CD4-positive, CD25-positive, alpha-beta regulatory T cell (primary cell): ENCODE measurements at places on chromosomes 7 and 10. TPM values are rescaled to one million over a fixed set of nuclear protein-coding genes. Genes with fewer than 3 reads are reported as not detected.

- DNase-seq = no peak
Observed at GRCh38 chr7:151309311-151309710, 32.3 kb upstream of the NUB1 start.

GRCh38 chr10:123274306-123275135 is 120.3 kb downstream of the BUB3 start:
- DNase-seq = no peak

- DNase-seq = no peak
Observed at GRCh38 chr7:28558236-28558635, 145.9 kb downstream of the CREB5 start.

VSTM4 gene
- total RNA-seq = not detected

PON3 gene
- total RNA-seq = not detected

DNA sequence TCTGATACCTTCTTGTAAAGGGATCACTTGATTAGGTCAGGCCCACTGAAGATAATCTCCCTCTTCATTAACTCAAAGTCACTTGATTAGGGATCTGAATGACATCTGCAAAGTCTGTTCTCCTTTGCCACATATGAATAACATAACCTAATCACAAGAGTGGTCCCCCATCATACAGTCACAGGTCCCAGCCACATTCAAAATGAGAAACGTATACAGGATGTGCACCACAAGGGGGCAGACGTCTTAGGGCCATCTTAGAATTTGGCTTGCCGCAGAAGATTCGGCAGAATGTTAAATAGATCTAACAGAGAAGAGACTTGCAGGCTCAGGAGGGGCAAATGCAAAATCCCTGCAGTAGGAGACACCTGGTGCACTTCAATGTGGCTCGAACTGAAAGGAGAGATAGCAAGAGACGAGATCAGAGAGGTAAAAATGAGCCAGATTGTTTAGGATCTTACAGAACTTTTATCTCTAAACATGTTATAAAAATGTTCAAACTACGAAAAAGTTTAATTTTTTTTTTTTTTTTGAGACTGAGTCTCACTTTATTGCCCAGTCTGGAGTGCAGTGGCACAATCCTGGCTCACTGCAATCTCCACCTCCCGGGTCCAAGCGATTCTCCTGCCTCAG is 10.4 kb upstream of the SMC3 start:
- DNase-seq = peak; percentile 86

DNA sequence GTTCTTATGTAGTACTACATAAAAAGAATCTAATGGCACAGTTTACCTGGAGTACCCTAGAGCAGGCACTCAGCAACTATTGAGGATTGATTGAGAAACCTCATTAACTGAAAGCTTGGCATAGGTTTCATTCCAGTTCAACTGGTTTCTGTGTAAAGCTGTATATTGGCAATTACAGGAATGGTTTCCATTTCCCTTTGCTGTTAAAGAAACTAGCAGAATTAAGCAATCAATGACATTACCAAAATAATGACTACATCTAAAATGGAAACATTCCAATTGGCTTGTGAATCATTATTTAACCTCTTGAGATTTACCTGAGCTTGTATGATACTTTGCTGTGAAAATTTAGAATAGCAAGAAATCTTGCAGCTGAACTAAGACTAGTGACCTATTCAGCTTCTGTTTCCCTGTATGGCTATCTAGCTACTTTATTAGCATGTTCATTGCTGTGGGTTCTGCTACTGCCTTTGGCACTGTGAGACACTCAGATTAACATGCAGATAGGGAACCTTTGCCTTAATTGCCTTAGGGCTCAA is 33.5 kb upstream of the CADPS2 start:
- no peak for DNase-seq

DNA sequence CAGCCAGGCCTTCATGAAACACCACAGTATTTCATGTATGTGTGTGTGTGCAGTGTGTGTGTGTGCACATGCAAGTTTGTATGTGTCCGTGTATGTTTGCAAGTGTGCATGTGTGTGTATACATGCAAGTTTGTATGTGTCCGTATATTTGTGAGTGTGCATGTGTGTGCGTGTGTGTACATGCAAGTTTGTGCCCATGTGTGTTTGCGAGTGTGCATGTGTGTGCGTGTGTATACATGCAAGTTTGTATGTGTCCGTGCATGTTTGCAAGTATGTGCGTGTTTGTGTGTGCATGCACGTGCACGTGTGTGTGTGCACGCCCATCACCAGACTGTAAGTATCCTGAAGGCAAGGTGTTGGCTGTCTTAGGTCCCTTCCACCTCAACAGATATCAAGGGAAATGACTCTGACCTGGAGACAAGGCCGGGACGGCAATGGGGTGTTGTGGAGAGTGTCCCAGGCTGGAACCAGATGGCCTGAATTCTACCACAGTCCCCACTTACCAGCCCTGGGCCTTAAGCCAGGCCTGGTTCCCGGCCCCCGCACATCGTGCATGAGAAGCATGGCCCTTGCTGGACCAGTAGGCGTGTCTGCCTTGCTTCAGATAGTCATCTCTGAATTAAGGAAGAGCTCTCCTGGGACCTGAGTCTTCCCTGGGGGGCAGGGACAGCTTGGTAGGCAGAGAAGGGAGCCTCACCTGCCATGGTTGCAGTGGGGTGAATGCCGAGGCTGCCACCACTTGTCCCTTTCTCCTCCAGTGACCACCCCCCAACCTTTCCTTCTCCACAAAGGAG is 140.0 kb downstream of the GRK5 start:
- DNase-seq = no peak

DNA sequence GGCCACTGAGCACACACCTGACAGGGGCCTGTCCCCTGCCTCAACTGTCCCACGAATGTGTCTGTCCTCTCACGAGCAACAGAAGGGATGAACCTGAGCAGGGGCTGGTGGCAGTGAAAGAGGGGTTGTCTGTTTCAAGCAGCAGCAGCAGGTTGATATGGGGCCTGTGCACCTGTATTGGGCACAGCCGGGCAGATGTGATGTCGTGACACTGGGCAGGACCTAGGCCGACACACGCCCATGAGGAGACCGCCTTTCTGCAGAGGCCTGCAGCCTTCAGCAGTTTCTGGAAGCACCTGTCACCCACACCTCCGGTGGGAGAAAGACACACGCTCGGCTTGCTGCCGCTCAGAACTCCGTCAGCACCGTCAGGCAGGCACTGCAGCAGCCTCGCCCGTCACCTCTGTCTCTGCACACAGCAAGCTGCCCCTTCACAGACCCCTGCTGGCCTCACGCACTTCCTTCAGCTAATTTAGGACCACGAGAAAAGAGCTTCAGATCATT is 48.5 kb downstream of the AMZ1 start:
- DNase-seq = no peak

- DNase-seq = no peak
Observed at GRCh38 chr7:24169077-24169624, 114.8 kb upstream of the NPY start.

SH2B2 gene
- 0.89 TPM for total RNA-seq

ITPRID1 gene
- not detected for total RNA-seq

DNA sequence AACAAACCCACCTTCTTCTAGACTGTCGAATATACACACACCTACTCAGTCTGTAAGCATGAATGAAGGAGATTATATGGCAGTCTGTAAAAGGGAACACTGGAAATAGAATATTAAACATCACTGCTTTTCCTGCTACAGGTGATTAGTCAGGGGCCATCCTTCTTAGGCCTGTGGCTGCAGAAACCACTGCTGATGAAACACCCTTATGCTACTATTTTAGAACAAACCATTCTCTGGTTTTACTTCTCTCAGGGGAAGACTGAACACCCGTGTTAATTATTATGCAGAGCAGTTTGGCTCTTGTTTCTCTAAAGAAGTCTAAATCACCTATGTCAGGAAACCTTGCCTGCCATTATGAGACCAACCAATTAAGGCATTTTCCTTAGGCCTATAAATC is 351.1 kb upstream of the KLF6 start:
- no peak for DNase-seq

MRPL43 gene
- total RNA-seq = 40.2 TPM

GRCh38 chr7:153638821-153639435 is 413.3 kb upstream of the DPP6 start:
- DNase-seq = no peak
